Inflammatory macrophage (primary cell): ENCODE measurements at places on chromosomes 2 and 18.

- no peak for DNase-seq
Measured at GRCh38 chr2:223090540-223091235, 38.7 kb downstream of the KCNE4 start.

DNA sequence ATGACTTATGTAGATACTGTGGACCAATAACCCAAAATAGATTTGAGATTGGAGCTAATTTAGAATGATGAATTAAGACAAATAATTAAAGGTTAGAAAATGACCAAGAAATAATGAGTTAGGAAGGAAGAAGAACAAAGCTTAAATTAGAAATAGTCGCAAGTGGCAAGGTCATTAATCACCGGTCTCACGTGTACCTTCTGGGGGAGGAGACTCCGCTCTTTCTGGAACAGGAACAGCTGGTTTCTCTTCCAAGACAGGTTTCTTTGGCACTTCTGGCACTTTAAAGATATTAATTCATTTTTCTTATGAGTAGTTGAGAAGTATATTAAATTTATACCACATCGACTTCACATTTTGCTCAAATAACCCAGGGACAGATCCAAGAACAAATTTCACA, 156.7 kb downstream of the TTN start:
- no peak for DNase-seq

- no peak for DNase-seq
Measured at GRCh38 chr2:194725169-194725568, 931.9 kb upstream of the SLC39A10 start.

- no peak for DNase-seq
Measured at GRCh38 chr2:183000846-183001245, 37.4 kb downstream of the NCKAP1 start.

DNA sequence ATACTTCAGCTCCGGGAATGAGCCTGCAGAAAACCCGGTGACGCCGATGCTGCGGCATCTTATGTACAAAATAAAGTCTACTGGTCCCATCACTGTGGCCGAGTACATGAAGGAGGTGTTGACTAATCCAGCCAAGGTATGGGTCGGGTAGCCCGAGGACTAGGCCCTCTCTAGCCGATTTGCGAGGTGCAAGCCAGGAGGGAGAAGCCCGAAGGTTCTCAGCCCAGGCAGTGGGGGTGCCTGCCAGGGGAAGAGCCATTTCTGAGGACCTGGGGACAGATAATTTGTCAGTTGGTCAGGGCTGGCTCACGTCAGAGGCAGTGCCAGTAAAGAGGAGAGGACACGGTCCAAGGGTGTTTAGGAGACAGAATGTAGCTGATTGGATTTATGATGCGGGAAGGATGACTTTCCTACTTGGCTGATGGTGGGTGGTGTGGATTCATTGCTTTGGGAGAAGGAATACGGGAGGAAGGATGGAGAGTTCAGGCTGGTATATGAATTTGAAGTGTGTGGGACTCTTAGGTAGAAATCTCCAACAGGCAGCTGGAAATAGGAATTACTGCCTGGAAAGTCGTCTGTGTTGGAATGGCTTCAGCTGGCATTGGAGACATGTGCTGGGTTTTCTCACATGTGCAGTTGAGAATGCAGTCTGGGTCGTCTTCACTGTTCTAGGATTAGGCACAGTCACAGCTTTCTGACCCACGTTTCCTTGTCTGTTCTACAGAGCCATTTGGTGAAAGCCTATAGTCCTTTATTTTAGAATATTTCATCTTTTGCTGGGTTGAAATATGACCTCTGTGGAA, 874 bp downstream of the NDUFAF7 start:
- no peak for DNase-seq

- no peak for DNase-seq
Measured at GRCh38 chr2:135164431-135164830, 112.3 kb downstream of the RAB3GAP1 start.

DNA sequence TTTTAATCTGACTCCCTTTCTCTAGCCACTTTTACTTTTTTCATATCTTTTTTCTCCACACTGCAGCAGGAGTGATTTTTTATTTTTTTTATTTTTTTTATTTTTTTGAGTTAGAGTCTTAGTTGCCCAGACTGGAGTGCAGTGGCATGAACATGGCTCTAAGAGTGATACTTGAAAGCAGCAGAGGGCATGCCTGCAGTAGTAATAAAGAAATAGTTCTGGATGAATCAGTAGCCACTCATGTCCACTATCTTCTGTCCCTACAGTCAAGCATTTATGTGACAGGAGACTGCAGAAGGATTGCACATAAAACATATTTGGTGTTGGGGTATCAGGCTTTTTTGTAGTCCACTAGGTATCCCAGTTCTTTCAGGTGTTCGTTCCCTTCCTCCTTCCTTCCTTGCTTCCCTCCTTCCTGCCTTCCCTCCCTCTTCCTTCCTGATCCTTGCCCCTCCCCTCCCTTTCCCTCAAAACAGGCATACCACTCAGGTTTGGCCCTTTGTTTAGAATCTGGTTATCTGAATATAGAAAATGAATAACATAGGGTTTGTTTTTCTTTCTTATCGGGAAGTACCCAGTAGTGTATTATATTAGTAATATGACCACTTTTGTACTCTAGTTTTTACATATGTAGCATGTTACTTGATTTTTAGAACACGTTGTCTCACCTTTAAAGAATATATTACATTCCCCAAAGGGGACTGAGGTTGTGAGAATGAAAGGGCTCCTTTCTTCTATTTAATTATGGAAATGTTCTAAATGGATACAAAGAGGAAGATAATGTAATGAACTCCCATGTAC, 23.5 kb downstream of the MIB1 start:
- DNase-seq, result no peak

DNA sequence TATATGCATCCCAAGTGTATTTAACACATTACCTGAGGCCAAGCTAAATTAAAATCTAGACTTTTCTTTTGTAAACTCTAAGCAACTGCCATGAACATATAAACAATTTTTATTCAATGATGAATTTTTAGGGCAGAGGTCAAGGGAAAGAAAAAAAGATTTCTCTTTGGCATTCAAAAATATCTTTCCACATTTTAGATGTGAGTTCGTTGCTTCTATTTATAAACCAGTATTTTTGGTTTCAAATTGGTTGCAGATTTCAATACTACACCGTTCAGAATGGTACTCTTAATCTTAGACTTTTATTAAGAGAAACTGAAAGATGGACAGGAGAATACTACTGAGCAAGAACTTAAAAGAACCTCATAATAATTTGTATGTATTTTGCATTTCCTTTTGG, 293.6 kb upstream of the CCDC68 start:
- DNase-seq, result no peak

DNA sequence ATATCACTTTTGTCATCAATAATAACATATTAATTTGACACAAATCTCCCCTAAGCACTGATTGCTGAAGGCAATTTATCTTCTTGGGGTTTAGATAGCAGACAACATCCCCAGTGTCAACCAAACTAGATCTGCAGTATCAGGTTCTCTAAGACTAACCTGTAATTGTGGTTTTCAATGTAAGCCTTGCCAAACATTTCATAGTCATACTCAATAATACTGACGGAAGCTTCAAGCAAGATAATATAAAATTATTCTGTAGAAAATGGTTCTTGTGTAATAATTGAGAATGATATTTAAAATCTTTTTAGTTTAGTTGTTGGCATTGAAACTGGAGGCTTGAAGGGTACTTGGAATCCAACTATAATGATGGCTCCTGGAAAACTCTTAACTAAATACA, 186.3 kb downstream of the RIT2 start:
- no peak for DNase-seq
